ELR (cell line): ENCODE measurements at places on chromosomes 13 and 19.

DNA sequence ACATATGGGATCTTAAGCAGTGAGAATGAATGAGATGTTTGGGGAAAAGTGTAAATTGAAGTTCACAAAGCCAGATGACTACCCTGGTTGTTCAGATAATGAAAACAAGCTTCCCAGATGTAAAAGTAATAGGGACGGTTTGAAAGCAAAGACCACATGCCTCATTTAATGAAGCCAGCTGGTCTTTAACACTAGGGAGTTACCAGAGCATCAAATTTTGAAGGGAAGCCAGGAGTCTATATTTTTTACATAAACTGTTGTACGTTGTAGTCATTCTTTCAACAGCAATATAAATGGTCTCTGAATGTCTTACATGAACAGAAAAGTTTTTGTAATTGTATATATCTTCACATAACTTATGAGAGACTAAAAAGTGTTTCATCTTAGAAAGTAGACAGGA, 2604.5 kb upstream of the PCDH20 start:
- no peak for DNase-seq

GRCh38 chr19:13788991-13789390, 6.3 kb upstream of the ZSWIM4 start:
- peak; percentile 34 for DNase-seq

GRCh38 chr13:94115054-94115453, 364.4 kb downstream of the DCT start:
- DNase-seq = peak; percentile 10

DNA sequence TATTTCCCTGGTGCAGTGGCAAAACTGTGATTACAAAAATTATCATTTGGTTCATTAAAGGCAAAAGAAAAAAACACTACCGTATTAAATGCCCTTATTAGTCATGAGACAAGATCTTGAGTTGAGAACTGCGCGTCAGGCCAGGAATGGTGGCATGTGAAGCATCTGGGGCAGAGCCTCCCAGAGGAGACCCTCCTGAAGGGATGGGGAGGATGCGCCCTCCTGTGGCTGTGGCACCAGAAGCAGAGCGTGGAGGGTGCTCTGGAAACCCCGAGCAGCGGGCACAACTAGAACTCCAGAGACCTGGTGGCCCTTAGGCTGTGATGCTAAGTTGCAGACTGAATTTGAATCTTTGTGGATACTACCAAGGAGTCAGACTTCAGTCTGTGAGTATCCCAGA, 11.5 kb downstream of the CUL4A start:
- DNase-seq = peak; percentile 24

DNA sequence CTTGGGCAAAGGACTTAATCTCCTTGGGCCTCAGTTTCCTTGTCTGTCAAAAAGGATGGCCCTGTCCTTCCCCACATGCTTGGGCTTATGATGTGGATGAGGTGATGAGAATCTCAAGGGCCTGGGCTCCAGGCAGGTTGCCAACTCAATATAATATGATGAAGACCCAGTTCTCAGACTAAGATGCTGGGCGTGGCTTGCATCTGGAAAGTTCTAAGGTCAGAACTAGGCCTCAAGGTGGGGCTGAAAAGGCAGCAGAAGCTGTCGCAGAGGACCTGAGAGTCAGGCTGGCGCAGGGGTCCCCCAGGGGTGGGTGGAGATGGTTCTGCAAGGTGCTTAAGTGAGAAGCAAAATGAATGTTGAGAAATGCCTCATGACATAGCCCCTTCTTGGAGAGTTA, 58.8 kb downstream of the RGCC start:
- DNase-seq = no peak

GRCh38 chr13:32036126-32036695, 4.6 kb downstream of the FRY start:
- DNase-seq = no peak

DNA sequence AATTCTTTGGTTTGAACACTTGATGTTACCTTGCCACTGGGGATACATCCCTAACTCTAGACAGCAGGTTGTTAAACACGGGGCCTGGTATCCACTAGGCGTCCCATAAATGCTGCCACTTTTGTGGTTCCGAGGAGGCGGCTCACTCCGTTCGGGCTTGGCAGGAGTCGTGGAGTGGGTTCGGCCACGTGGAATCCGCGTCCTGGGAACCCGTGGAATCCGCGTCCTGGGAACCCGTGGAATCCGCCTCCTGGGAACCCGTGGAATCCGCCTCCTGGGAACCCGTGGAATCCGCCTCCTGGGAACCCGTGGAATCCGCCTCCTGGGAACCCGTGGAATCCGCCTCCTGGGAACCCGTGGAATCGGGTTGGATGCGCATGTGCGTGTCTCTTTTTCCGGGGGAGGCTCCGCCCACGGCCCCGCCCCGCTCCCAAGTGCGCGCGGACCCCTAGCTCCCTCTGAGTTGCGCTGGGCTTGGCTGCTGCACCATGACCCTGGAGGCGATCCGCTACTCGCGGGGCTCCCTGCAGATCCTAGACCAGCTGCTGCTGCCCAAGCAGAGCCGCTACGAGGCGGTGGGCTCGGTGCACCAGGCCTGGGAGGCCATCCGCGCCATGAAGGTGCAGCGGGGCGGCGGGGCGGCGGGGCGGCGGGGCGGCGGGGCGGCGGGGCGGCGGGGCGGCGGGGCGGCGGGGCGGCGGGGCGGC, at the start of gene MRI1:
Gene MRI1, plus strand, starts transcription at position 422 of the 707 bp plus-strand sequence. Its CDS starts 67 bp downstream, at position 489.
- peak; percentile 82 for DNase-seq

GRCh38 chr13:112619730-112620631, 32.0 kb upstream of the TUBGCP3 start:
- peak; percentile 19 for DNase-seq

DNA sequence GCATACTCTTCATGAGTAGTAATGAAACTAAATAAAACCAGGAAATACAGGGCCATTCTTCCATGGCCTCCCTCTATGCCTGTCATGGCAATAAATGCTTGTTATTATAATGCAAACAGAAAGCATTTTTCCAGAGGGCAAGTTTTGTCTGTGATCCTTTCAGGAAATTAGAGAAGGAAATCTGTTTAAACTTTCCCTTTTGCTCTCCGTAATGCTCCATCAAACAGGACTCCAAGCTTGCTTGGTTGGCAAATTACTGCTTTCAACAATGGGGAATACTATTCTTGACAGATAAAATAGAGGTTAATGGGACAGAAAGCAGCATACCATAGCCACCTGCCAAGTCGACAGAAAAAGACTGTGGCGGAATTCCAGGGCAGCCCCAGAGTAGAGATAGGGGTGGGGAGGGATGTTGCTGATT, 252.5 kb downstream of the LHFPL6 start:
- DNase-seq = no peak

GRCh38 chr13:90591927-90592268, 755.6 kb upstream of the MIR17HG start:
- no peak for DNase-seq

GRCh38 chr13:27631665-27632064, 10.0 kb downstream of the POLR1D start:
- no peak for DNase-seq

- DNase-seq = peak; percentile 43
Observed at GRCh38 chr19:12833738-12834565, 427 bp downstream of the RTBDN start.

DNA sequence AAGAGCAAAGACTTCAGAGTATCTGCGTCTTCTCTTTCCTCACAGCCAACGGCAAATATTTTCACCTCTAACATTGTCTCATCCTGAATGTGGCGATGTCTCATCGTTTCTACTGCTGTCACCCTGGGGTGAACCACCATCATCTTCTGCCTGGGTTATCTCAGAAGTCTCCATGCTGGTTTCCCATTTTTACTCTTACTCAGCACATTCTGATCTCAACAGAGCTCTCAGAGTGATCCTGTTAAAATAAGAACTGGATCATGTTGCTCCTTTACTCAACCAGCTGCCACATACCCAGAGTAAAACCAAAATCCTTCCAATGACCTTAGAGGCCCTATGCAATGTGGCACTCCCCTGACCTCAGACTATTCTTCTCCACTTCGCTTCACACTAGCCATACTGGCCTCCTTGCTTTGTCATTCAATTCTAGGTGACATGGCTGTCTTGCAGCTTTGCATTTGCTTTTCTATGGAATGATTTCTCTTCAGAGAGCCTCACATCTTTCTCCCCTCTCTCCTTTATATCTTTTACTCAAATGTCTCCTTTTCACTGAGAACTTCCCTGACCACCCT, 7.8 kb upstream of the OLFM4 start:
- DNase-seq = no peak

DNA sequence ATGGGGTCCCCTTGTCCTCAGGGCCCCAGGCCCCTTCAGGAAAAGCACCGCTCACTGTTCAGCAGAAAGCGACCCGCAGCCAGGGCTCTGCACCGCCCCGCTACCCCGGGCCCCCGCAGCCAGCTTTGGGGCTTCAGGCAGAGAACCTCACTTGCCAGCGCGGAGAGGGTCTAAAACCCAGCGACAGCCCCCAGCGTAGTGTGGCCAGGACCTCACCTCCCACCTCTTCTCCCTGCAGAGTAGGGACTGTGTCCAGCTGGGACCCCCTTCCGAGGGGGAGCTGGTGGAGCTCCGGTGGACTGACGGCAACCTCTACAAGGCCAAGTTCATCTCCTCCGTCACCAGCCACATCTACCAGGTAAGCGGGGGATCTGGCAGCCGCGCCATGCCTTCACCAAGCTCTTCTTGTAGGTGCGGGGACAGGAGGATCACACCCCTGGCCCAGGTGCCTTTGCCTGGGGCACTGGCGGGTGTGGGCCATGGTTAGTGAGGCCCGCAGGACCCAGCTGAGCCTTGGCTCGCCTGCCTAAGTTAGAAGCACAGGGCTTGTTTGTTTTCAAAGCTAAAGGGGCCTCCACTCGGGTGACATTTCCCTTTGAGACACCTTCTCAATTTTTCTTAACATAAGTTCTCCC, 175.7 kb downstream of the KDM4B start:
- DNase-seq = no peak

DNA sequence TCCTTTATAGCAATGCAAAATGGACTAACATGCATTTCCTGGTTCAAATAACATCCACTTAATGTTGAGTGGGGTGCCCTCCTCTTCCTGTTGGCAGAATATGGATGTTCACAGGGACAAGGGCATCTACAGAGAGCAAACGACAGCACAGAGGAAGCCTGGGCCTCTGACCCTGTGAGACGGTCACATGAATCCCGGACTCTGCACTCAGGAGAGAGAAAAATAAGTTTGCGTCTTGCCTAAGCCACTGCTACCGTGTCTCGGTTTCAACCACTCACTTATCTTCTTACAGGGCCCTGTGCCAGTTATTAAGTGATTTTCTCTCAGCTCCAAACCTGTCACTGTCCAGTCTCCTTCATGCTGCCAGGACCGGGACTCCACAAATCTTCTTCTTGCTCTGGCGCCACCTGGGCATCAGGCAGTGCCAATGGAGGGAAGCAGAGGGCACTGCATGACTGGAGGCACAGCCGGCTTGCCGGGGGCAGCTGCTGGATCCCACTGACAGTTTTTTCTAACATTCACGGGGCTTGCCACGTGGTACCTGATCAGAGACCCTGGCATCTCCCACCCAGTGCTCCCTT, 11.8 kb downstream of the LIG1 start:
- DNase-seq = no peak

- DNase-seq = no peak
Observed at GRCh38 chr19:2202366-2202765, 33.8 kb downstream of the PLEKHJ1 start.

GRCh38 chr19:49363268-49364082, at the start of gene DKKL1:
Gene DKKL1, plus strand, starts transcription at chr19:49363877. Its CDS starts 122 bp downstream, at chr19:49363999.
- peak; percentile 97 for DNase-seq
